Left ventricle myocardium inferior (tissue), 1 donor: ENCODE measurements at places on chromosomes 7 and 10. TPM values are rescaled to one million over a fixed set of nuclear protein-coding genes. Genes with fewer than 3 reads are reported as not detected.

- peak; percentile 47 for DNase-seq
Observed at GRCh38 chr7:77327067-77327931, 88.8 kb downstream of the GSAP start.

- no peak for DNase-seq
Observed at GRCh38 chr7:65448816-65449504, 75.3 kb downstream of the ZNF92 start.

GRCh38 chr7:135617781-135618180 lies 44.5 kb upstream of the STMP1 start:
- DNase-seq = no peak

GRCh38 chr10:59695637-59696036 lies 14.0 kb downstream of the SLC16A9 start:
- DNase-seq = no peak

FKBP9 gene
- total RNA-seq = 112 TPM

- DNase-seq = no peak
Observed at GRCh38 chr10:35924759-35925158, 282.7 kb upstream of the FZD8 start.

CPN1 gene
- total RNA-seq = not detected
